Heart right ventricle (tissue), 16 donors: ENCODE measurements at places on chromosomes 1 and 21. TPM values are rescaled to one million over a fixed set of nuclear protein-coding genes. Genes with fewer than 3 reads are reported as not detected.

RXFP4 gene
- total RNA-seq, result not detected

- peaks cover 4% of the 10 kb centered on the region for H3K27me3 ChIP-seq
- no peaks in the 10 kb centered on the region for H3K4me1 ChIP-seq
- no peak for DNase-seq
- H3K27ac ChIP-seq, result no peak overlapping the region
Measured at GRCh38 chr1:38370716-38371504, 324.3 kb upstream of the POU3F1 start.

GRCh38 chr1:75188892-75189291, 54.7 kb downstream of the LHX8 start:
- H3K27me3 ChIP-seq, result peaks cover 15% of the 10 kb centered on the region
- DNase-seq, result no peak
- no peaks in the 10 kb centered on the region for H3K36me3 ChIP-seq
- H3K4me1 ChIP-seq, result no peaks in the 10 kb centered on the region
- no peak overlapping the region for H3K4me3 ChIP-seq

GRCh38 chr1:92445865-92446264, 40.9 kb downstream of the GFI1 start:
- H3K36me3 ChIP-seq, result no peaks in the 10 kb centered on the region
- no peak overlapping the region for H3K27ac ChIP-seq
- H3K4me1 ChIP-seq, result no peaks in the 10 kb centered on the region
- DNase-seq, result no peak
- H3K4me3 ChIP-seq, result no peak overlapping the region
- no peaks in the 10 kb centered on the region for H3K27me3 ChIP-seq

- peaks cover 27% of the 10 kb centered on the region for H3K4me1 ChIP-seq
- no peak overlapping the region for H3K27ac ChIP-seq
- DNase-seq, result no peak
- no peak overlapping the region for H3K4me3 ChIP-seq
- no peaks in the 10 kb centered on the region for H3K36me3 ChIP-seq
Measured at GRCh38 chr21:34202553-34203372, 129.4 kb downstream of the MRPS6 start.

GRCh38 chr1:197620714-197621163, 154.5 kb downstream of the DENND1B start:
- no peak for DNase-seq
- H3K27me3 ChIP-seq, result no peaks in the 10 kb centered on the region
- no peaks in the 10 kb centered on the region for H3K36me3 ChIP-seq
- no peak overlapping the region for H3K4me3 ChIP-seq
